HuH-7.5 (cell line): ENCODE measurements at places on chromosomes 1 and 21.

- DNase-seq: no peak
These were observed 892.6 kb downstream of the MRPL39 start for GRCh38 chr21:24714646-24715200.

GRCh38 chr1:184878002-184878401 is 96.3 kb downstream of the NIBAN1 start:
- DNase-seq: no peak

GRCh38 chr21:45962531-45963231 is 18.9 kb upstream of the COL6A1 start:
- no peak for DNase-seq

GRCh38 chr21:42013376-42013775 is 3.2 kb upstream of the ZBTB21 start:
- no peak for DNase-seq

DNA sequence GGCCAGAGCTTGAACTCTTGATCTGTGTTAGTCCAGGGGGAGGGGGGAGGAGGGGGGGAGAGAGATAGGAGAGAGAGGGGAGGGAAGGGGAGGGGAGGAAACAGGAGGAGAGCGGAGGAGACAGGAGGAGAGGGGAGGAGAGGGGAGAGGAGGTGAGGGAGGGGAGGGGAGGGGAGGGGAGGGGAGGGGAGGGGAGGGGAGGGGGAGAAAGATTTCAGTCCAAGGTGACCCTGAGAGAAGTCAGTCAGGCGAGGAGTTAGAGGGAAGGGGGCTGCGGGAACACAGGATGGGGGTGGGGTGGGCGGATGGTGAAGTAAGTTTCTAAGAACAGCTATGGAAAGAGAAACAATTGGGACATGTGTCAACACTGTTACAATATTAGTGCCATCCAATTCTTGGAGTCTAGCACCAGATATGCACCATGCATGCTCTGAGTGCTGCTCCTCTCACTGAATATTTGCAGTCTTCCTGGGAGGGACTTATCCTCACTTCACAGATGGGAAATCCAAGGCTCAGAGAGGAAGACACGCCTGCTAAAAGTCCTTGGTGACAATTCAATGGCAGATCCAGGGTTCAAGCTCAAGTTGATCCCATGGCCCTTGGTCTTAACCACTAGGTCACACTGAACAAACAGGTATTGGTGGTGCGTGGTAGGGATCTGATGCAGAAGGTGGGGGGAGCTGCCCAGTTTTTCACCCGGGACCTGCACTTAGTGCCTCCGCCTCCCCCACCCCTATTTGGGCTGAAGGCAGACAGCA is 42.5 kb upstream of the ECE1 start:
- DNase-seq: no peak

DNA sequence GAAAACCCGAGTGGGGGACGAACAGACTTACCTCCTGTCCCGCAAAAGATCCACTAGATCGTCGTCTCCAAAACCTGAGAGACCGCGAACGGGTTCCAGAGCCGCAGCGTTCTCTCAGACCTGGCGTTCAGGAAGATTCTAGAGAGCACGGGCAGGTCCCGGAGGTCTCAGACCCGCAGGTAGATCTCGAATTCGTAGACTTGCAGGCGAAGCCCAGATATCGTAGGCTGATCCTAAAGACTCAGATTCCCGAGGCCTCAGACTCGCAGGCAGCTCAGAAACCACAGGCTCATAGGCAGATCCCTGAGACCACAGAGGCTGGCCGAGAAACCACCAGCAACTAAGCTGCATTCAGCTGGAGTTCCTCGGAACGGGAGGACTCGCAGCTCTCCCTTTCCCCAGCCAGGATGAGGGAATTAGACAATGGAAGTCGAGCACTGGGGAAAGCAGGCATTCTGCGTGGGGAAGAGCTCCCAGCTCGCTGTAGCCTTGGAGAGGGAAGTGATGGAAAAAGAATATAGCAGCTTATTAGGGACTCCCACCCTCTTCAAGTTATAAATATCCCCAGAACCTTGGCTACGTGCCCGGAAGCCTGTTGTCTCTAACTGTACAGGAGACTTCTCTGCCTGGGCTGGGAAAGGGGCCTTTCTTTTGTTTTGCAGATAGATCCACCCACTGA is at the start of gene ZNF436:
ZNF436 (minus strand) TSS at position 502 of the 679 bp plus-strand sequence. CDS start 1,831 bp downstream, outside the sequence.
- no peak for DNase-seq

- no peak for DNase-seq
These were observed 36.3 kb upstream of the S1PR1 start for GRCh38 chr1:101200513-101200912.

DNA sequence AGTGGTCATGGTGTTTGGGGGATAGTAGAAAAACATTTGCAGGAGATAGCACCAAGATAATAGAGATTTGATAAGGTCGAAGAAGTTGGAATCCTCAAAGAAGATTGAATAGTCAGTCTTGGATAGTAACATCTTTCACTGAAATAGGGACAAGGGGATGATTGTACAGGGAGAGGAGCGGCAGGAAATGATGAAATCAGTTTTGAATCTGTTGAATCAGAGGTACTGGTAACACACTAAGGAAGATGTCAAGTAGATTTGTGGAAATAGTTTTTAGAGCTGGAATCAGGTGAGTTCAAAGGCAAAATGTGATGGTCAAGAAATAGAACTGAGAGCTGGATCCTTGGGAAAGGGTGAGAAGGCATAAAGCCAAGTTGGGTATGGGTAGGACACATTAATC is 26.5 kb downstream of the CAP1 start:
- no peak for DNase-seq

GRCh38 chr1:60655679-60656355 is 426.5 kb upstream of the NFIA start:
- no peak for DNase-seq

GRCh38 chr1:179702946-179703539 is 40.0 kb upstream of the FAM163A start:
- no peak for DNase-seq

DNA sequence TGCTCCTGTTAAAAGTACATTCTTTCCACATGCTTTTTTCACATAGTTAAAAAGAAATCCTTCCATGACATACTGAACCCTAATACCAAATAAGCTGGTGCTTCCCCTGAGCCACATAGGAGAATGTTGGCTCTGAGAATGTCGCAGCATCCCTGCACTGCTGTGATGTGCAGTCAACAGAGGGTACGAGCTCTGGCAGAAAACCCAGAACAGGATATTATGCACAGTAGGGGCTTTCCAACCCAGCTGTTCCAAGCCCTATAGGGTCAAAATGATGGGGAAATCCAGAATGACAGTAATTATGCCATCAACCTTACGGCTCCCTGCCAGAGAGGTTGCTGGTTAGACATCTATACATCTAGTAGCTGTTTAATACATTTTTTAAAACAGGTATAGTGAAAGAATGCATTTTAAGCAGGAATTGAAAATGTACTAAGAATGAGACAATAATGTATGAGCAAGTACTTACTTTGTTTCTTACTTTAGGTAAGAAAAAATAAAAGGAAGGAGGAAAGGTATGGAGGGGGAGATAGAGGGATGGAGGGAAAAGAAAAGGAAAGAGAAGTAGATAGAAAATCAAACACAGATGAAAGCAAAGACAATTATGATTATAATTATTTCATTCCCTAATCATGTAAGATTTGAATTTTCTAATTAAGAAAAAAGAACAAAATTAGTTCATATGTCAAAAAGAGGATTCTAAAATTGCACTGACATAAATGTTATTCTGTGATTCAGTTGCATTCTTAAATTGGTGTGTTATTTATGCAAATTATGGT is 126.0 kb downstream of the NR5A2 start:
- no peak for DNase-seq

DNA sequence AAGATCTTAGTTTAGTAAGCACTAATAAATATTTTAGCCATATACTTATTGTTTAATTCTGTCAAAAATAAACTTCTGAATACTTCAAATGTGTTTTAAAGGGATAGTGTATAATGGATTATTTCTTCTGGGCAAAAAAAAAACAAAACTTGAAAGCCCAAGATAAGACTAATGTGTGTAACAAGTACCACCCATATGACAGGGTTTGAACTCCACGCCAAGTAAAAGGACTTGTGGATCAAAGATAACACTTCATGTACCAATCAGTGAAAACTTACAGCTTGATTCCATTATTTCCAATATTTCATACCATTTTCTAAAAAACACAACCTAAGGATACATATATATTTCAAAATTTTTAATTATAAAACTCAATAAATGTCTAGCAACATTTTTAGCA is 59.5 kb downstream of the DENND1B start:
- no peak for DNase-seq

- DNase-seq: no peak
These were observed 3.0 kb upstream of the XKR8 start for GRCh38 chr1:27956761-27957160.

GRCh38 chr1:154574716-154575115 is 7.1 kb downstream of the CHRNB2 start:
- DNase-seq: no peak

DNA sequence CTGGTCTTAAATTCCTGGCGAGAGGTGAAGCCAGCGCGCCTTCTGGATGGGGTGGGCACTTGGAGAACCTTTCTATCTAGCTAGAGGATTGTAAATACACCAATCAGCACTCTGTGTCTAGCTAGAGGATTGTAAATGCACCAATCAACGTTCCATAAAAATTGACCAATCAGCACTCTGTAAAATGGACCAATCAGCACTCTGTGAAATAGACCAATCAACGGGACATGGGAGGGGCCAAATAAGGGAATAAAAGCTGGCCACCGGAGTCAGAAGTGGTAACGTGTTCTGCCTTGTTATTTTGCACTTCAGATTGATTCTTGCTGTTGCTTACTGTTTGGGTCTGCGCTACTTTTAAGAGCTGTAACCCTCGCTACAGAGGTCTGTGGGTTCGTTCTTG is 12.0 kb upstream of the LIN9 start:
- no peak for DNase-seq

- DNase-seq: no peak
These were observed 81.9 kb downstream of the EPHB2 start for GRCh38 chr1:22792396-22793160.

GRCh38 chr1:177410179-177410766 is 239.5 kb downstream of the BRINP2 start:
- DNase-seq: no peak

DNA sequence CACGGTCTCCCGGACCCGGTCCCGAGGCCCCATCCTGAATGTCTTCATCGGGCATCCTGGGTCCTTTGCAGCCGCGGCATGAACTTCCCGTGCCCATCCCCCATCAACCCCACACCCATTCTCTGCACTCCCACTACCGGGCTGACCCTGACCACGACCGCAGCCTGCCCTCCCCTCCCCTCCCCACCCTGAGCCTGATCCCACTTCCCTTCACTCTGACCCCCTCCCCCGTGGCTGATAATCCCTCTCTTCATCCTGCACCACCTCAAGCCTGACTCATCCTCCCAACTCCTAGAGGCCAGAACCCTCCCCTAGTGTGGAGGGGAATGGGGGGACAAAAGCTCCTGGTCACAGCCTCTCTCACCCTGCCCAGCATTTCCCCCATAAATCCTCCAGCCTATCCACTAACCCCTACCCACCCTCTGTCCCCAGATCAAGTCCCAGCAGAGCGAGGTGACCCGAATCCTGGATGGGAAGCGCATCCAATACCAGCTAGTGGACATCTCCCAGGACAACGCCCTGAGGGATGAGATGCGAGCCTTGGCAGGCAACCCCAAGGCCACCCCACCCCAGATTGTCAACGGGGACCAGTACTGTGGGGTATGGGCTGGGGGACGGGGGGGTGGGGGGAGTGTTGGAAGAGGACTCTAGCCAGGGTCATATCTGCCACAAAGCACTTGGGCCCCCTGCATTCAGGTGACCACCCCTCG is 602 bp downstream of the SH3BGRL3 start:
- peak; percentile 68 for DNase-seq

DNA sequence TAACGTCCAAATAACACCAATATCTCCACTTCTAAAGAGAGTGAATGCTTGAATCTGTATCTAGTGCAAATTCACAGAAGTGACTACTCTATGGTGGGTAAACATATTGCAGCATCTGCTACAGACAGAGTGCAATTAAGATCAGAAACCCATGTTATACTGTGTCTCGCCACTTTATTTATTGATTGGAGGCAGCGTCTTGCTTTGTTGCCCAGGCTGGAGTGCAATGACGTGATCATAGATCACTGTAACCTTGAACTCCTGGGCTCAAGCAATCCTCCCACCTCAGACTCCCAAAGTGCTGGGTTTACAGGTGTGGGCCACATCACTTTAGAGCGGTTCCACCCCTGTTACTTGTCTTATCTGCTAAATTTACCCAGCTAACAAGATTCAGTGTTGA is 57.0 kb downstream of the HLCS start:
- DNase-seq: no peak

DNA sequence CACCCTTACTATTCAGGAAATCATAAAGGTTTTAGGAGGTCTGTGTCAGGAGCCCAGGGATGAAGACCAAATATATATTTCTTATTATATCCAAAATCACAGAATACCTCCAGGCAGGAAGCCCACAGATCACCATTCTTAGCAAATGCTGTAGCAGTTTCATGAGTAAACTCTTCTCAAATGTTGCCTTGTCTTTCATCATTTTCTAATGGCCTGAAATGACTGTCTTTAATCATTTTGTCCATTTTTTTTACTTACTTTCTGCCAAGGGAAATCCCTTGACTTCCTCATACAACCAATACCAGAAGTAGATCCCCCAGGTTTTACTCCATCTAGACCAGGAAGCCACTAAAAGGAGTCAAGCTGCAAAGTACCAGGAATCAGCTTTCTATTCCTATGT is 32.4 kb downstream of the PSMG1 start:
- DNase-seq: no peak

DNA sequence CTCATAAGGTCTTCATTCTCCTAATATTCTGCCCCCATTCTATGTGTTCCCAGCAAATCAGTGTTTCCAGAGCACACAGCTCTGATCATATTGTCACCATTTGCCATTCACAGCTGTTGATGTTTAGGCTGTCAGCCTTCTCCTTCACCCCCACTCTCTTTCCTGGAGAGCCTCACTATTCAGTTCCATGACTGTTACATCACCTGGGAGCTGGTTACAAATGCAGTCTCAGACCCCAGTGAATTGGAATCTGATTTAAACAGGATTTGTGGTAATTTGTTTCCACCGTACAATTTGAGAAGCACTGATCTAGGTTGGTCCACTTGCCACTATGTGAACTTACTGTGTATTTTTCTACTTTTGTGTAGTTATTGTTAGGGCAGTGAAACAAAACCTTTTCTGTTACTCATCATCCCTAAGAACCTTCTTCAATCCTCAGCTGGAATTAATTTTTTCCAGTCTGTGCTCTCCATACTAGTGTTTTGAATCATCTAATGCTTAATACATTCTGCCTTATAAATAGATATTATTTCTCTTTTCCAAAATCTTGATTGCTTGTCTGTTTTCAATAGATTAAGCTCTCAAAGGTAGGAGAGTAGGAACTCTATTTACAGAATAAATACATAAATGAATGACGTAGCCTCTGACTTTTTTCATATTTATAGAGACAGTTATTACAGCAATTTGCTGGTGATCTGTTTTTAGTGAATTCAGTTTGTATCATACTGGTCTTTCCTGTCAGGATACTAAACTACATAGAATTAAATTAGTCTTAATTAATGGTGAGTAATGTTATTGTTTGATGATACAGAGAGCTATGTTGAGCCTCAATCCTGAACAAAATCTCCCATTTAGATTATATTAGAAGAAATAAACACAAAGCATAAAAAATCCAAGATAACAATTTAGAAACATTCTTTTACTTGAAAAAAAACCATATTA is 8.1 kb downstream of the SNX7 start:
- DNase-seq: no peak
